ENCODE measurements at places on chromosomes 6 and 20.

- DNase-seq: no peak
Observed at GRCh38 chr6:84003131-84003530, 30.4 kb upstream of the MRAP2 start.

DNA sequence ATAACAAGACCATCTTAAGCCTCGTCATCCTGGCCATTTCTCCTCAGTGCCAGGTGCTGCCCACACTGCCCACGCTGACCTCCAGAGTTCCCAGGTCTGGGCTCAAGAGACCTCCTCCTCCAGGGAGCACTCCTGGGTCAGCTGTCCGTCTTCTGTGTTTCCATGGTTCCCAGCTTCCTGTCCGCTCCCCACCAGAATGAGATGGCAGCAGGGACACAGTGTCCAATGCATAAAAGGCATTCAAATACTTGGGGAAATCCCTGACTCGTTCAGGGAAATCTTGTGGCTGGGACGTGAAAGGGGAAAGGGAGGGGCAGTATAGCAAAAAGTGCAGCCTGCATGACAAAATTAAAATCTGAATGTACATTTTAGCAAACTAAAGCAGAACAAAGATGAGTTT lies 54.3 kb downstream of the SLC23A2 start:
- no peak for DNase-seq

GRCh38 chr6:169626169-169626568 lies 75.7 kb downstream of the WDR27 start:
- DNase-seq: no peak

DNA sequence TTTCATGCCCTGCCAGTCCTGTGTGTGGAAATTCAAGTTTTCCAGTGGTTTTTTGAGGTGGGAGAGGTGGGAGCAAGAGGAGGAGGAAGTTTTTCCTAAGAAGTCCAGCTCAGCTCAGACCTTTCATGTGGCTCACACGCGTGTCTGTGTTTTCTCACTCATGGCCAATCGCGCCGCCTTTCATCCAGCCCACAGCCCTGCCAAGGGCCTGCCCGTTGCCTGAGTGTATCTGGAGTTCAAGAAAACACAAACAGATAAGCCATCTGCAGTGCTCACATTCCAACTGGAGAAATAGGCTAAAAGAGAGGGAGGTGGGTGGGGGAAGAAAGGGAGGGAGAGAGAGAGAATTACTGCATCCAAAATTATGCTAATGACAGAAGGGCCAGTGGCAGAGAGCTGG lies 12.6 kb upstream of the MPC1 start:
- DNase-seq: no peak

DNA sequence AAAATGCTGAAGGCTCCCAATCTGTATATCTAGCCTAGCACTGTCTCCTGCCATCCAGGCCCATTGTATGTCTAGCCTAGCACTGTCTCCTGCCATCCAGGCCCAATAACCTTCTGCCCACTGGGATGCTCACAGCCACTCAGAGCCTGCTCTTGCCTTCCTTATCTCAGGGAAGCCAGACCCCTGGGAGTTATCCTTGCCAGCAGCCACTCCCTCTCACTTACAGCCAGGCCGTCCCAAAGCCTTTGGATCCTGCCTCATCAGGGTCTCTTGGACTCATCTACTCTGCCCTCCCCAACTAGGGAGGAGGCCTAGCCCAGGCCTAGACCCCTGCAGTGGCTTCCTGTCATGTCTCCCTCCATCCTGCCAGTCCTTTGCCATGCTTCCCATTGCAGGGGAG lies 37.3 kb downstream of the KIF3B start:
- no peak for DNase-seq

DNA sequence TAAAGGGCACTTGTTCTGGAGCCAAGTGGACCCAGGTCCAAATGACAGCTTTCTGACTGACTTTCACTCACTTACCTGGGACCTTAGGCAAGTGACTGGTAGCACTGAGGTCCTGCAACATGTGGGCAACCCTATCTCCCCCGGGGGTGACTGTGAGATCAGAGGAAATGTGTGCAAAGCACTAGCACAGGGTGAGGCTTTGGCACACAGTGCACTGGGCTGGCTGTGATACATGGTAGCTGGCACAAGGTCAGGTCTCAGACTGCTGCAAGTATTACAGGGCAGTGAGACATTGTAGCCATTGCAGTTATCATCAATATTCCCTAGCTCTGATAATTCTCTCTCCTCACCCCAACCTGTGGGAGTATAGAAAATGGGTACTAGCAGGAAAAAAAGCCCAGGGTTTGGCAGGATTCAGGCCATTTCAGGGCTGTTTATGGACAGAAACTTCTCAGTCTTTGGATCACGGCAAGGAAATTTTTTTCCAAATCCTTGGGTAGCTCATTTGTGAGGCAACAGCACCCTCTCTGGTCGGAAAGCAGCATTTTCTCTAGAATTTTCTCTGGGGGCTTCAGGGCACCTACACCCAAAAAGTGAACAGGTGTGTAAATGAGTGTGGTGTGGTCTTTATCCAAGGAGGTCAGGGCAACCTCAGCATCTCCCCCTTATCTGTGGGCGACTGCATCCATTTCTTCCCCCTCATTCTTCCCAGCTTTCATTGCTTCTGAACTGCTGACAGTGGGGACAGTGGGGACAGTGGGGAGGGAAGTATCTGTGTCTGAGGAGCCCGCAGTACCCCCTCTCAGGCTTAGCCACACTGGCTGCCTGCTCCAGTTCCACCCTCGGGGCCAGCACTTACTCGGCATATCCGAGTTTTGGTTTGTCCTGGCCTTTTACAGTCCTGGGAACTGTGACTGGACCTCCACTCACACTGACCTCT lies 148.7 kb upstream of the PHACTR3 start:
- no peak for DNase-seq

DNA sequence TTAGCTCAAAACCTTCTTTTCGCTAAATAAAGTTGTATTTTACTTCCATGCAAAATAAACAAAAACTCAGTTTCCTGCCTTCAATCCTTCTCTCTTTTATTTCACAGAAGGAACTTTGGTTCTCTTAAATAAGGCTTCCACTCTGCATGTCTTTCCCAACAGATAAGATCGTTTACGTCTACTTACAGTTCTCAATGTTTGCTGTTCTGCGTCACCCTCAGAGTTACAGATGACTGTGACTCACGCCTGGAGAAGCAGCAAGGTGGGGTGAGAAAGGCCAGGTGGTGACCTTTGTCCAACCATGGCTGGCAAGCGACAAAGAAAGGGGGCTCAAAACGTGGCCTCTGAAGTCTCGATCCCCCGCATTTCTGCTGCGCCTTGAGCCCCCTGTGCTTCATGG lies 51.4 kb upstream of the RPS6KA2 start:
- DNase-seq: no peak

- no peak for DNase-seq
Observed at GRCh38 chr6:164208371-164208770, 793.9 kb downstream of the QKI start.

- DNase-seq: no peak
Observed at GRCh38 chr6:43926634-43927531, 156.9 kb downstream of the VEGFA start.

GRCh38 chr6:57435475-57436160 lies 118.2 kb downstream of the PRIM2 start:
- DNase-seq: no peak

- no peak for DNase-seq
Observed at GRCh38 chr20:1700990-1701389, 43.4 kb upstream of the SIRPG start.

DNA sequence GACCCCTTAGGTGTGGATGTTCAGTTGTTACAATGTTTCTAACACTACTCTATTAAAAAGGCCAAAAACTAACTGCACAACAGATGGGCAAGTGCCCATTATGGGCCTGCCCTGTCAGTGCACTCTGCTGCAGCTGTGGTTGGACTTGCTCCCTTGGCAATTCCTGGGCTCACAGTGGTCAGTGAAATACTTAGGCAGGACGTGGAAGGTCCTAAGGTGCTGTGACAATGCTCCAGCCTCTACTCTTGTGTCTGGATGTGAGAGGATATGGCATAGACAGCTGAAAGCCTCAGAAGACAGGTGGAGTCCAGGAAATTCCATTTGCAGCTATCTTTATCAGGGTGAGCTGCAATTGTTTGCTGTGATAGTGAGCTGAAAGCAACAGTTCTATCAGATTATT lies 136.5 kb upstream of the OLIG3 start:
- DNase-seq: no peak

GRCh38 chr6:15359335-15359862 lies 113.5 kb downstream of the JARID2 start:
- DNase-seq: no peak

GRCh38 chr20:48784273-48784641 lies 43.5 kb downstream of the PREX1 start:
- DNase-seq: no peak

DNA sequence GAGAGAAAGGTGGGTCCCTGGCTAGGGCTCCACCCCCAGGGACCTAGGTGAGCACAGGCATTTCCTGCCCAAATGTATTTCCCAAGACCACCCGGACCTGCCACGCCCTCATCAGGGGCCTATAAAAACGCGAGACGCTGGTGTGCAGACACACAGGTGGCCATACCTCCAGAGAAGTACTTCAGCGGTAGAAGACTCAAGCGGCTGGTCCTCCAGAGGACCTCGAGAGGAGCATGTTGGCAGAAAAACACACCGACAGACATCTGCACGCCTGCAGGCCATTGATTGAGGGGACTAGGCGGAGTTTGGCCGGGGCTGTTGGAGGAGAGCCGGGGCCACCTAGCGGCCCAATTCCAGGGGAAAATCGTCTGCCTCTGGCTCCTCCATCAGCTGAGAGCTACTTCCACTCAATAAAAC lies 695.8 kb upstream of the MMS22L start:
- no peak for DNase-seq

DNA sequence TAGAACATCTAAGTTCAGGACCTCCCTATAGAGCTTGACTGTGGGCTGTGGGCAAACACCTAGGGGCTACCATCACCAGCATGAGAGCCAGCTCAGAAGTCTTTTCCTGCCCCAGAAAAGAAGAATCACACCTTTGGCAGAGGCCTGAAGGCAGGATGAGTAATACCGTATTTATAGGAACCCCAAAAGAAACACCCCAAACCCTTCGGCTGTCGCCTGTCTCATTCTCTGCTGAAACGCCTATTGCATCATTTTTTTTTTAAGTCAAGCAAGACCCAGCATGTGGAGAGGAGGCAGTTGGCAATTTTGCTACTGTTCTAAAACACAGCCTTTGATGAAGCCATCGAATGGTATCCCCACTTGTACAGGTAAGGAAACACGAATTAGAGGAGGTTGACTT lies 436.4 kb downstream of the TFAP2A start:
- no peak for DNase-seq

DNA sequence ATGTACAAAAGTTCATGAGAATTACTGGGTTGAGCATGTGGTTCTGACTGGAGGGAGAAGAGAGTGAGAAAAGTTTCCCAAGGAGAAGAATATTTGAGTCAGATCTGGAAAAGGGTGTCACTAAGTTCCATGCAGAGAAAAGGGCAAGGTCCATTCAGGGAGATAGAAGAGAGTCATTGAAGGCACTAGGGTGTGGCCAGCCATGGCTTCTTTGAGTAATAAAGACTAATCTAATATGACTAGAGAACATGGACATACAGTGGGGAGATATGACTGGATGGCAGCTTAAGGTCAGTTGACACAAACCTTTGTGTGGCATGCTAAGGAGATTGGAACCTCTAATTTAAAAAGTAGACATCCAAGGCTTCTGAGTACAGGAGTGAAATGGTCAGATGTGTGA lies 10.7 kb upstream of the SLC17A4 start:
- DNase-seq: no peak

GRCh38 chr6:20400456-20401204 lies 1.0 kb upstream of the E2F3 start:
- DNase-seq: peak; percentile 19

DNA sequence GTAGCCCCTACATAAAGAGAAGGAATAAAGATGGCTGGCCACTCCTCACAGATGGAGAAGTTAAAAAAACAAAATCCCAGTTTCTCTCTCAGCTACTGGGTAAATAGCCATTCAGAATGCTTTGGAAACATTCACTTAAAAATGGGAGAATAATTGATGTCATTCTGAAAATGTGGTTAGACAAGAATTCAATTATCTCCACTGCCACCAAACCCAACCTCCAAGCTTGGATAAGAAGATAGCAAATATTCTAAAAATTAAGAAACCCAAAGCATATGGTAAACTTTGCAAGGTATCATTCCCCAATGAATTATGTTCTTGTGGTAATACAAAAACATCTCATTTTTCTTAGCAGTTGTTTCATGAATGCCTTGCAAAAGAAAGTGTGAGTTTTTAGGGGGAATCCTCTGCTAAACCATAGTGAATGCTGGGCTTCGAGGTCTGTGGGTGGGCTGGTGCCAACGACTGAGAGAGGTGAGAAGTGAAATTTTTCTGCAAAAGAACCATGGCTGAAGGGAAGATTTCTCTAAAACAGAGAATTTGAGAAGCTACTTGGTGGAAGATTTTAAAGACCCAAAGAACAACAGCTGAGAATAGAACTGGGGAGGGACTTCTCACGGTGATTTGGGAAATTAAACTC lies 497.9 kb upstream of the JARID2 start:
- peak; percentile 50 for DNase-seq

- DNase-seq: no peak
Observed at GRCh38 chr6:119162134-119162775, 83.8 kb upstream of the FAM184A start.

DNA sequence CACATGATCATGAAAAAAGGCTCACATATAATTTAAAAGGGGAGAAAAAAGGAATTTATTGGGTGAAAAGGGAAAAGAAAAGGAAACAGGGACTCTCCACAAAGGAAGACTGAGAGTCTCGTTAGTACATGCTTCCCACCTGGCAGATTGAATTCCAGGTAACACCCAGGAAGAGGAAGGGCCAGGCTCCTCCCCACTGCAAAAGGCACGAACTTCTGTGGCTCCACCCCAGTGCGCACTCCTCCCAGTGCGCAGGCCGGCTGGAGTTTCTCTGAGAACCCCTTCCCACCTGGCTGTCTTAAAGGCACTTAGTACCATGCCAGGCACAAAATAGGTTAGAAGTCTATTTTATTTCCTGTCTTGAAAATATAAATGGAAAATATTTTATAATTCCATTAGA lies 129.8 kb downstream of the COL12A1 start:
- no peak for DNase-seq

DNA sequence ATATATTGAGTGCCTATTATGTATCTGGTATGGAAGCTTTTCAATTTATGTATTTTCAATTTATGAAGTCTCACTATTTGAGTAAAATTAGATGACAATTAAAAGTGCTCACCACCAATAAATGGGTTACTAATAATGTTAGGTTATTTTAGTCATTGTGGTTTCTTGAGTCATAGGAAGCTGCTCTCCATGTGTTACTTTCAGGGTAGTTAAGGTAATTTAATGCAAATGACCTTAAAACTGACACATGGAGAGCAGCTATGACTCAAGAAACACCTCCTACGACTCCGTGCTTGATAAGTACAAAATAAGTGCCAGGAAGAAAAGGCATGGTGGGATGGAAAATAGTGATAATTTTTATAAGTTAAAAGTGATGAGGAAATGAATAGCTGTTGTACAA lies 16.5 kb upstream of the TINAG start:
- no peak for DNase-seq

- no peak for DNase-seq
Observed at GRCh38 chr20:57658833-57659516, 38.7 kb upstream of the ZBP1 start.

DNA sequence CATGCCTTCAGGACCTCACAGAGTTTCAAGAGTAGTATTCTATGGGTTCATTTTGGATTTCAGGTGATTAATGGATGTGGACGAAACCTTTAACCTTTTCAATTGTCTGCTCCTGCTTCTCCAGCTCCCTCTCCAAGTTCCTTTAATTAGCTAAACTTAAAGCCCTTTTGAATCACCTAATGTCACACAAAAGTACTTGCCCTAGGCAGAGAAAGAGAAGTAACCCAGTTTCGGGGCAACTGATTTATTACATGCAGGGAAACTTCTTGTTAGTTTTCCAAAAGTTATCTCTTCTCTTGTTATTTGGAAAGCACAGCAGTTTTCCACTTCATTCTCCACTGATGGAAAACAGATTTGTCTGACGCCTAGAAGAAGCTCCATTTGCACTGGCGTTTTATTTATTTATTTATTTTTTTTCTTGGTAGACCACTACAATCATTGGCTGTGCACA lies 407.7 kb upstream of the JARID2 start:
- DNase-seq: no peak

All from stimulated activated CD8-positive, alpha-beta memory T cell treated with anti-CD3 and anti-CD28 coated beads, Interleukin-15, amount 100 ng/mL, for 48 hours (primary cell).